Fibroblast of skin of abdomen (primary cell): ENCODE measurements at places on chromosomes 5 and 9.

DNA sequence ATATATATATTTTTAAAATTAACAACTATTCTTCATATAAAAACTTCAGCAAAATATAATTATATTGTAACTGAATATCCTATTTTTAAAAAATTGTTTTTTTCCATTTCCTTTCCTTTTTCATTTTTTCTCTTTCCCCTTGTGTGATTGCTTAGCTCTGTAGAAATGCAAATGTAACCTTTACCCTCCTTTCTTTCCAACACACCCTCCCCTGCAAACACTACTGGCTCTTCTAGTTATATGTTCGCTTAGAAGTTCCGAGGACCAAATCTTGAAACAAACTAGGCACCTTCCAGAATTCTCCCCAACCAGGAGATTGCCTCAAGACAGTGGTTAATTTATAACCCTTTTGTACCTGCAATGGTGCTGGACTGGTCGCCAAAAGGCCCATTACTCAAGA, 1980.0 kb upstream of the CDH6 start:
- no peak for DNase-seq

DNA sequence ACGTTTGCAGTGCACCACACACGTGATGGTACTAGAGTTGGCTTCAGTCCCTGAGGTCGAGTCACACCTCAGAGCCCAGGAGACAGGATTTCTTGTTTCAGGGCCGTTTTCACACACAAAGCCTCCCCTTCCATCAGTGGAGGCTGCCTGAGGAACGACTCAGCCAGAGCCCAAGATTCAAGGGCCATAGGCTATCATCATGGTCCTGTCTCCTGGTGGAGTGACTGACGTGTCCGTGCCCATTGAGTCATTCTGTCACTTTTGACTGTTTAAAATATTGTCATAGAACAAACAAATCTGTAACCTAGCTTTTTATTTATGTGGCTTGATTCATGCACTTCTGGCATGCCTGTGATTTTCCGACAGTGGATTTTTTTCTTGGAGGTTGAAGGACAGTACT, 28.3 kb downstream of the CAMK2A start:
- peak; percentile 55 for DNase-seq

DNA sequence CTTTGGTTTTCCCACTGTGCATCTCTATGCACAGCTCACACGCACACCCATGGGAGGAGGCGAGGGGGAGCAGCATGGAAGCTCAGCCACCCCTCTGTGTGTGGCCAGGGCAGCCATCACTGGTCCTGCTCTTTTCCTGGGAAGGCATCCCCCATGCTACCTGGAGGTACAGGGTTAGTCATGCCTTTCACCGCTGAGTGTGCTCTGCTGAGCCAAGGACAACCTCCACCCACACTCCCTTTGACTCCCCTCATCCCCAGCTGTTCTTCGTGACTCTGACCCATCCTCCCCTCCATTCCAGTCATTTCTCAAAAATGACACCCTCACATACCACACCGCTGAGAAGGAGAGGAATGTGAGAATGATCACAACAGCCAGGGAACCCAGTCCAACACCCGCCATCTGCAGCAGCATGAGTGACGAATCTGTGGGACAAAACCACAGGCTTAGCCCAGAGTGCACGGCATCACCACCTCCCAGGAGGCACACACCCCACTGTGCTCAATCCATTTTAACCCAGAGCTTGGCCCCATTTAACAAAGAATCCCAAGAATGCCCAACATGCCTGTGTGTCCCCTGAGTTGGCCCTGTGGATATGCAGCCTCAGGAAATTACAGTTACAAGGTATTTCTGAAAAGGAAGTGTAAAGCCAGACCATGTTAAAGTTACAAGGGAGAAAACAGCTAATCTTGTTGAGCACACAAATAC, 133.4 kb downstream of the SUSD1 start:
- DNase-seq = peak; percentile 100

GRCh38 chr5:22372376-22372775, 480.8 kb downstream of the CDH12 start:
- peak; percentile 51 for DNase-seq

DNA sequence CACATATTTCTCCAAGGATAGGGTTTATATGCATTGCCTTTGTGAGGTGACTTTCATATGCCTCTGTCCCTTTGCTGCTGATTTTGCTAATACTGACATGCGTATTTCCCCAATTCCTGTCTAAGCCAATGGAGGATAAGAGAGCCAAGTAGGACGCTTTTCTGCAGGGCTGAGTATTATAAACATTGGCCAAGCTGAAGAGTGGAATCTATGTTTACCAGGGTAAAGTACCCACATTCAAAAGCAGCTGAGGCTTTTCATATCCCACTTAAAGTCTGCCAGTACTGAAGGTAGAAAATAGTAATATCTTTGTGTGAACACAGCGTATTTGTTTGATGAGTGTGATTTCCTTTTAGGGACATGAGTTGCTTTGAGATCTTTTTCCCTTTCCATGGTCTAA, 128.8 kb upstream of the GPR151 start:
- DNase-seq = no peak

GRCh38 chr5:89994266-89994665, 415.3 kb downstream of the CETN3 start:
- DNase-seq = no peak
